C1 segment of cervical spinal cord (tissue), 14 donors: ENCODE measurements at places on chromosomes 11 and 22.
A peak's percentile ranks its signal among the peaks of the same experiment; 100 is the strongest.

DNA sequence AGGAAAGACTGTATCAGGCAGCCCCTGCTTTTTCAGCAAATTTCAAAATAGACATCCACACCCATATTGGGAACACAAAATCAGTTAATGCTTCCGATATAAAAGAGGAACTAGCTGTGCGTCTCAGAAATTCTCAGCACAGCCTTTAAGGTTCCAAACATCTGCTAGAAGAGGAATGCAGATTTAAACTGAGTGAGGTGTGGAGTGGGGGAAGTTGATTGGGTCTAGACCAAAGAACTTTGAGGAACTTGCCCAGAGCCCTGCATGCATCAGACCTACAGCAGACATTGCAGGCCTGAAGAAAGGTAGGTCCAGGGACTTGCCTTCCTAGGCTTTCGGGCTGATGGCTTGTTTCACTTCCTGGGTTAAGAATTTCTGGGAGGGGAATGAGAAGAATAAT is at the start of gene MS4A4A:
TSS of gene MS4A4A (plus strand) at position 255 of the 400 bp plus-strand sequence. CDS start at position 265, 10 bp downstream.
- no peak for DNase-seq

GRCh38 chr11:14065681-14066080 is 103.2 kb downstream of the SPON1 start:
- DNase-seq, result no peak

GRCh38 chr22:33303099-33303498 is 244.9 kb upstream of the SYN3 start:
- DNase-seq, result peak; percentile 8

DNA sequence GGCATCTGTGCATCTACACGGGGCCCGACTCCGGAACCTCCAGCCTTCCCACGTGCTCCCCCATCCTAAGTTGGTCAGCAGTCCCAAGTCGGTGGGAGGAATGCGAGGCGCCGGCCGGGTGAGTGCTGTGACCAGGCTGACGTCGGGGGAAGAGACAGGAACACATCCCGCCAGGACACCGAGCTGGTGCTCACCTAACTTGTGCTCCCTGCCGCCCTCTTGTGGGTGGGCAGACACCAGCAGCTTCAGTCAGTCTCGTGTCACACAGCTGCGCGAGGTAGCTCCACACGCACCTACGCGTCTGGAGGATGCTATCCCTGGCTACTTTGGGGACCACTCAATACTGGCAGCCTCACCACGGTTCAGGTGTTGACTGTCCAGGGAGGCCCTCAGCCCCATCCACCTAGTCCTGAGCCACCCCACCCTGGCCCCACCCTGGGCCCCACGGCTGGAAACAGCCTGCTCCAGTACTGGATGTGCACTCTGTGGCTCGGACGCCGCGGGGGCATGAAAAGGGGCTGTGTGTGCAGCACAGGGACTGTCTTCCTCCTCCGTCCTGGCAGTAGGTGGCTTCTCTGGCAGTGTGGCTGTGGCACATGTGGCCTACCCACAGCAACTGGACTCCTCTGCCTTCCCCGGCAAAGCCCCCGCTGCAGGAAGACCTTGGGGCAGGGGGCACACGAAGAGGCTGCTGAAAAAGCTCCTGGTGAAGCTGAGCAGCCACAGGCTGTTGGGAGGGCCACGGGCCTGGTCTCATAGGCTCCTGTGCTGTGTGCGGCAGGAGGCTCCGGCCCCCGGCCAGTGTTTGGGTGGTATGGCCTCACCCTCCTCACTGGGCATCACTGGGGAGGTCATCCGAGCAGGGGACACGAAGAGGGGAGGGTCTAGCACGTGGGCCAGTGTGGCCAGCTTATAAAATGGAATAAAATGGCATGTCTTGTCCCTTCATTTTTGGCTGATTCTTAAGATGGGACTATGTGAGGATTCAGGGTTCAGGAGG is 11.2 kb upstream of the BID start:
- no peak for DNase-seq

- DNase-seq, result no peak
These were observed 8.7 kb downstream of the CRYBB3 start for GRCh38 chr22:25208328-25208727.

GRCh38 chr11:69848201-69848600 is 29.0 kb upstream of the FGF3 start:
- DNase-seq, result no peak

GRCh38 chr22:48950151-48950915 is 877.3 kb downstream of the BRD1 start:
- no peak for DNase-seq

DNA sequence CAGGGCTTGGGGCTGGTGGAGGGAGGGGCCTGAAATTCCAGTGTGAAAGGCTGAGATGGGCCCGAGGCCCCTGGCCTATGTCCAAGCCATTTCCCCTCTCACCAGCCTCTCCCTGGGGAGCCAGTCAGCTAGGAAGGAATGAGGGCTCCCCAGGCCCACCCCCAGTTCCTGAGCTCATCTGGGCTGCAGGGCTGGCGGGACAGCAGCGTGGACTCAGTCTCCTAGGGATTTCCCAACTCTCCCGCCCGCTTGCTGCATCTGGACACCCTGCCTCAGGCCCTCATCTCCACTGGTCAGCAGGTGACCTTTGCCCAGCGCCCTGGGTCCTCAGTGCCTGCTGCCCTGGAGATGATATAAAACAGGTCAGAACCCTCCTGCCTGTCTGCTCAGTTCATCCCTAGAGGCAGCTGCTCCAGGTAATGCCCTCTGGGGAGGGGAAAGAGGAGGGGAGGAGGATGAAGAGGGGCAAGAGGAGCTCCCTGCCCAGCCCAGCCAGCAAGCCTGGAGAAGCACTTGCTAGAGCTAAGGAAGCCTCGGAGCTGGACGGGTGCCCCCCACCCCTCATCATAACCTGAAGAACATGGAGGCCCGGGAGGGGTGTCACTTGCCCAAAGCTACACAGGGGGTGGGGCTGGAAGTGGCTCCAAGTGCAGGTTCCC is at the start of gene APOC3:
TSS of gene APOC3 (plus strand) at position 383 of the 659 bp plus-strand sequence. CDS start 676 bp downstream, outside the sequence.
- no peak for DNase-seq

GRCh38 chr11:129408865-129409444 is 33.3 kb downstream of the BARX2 start:
- DNase-seq, result no peak

DNA sequence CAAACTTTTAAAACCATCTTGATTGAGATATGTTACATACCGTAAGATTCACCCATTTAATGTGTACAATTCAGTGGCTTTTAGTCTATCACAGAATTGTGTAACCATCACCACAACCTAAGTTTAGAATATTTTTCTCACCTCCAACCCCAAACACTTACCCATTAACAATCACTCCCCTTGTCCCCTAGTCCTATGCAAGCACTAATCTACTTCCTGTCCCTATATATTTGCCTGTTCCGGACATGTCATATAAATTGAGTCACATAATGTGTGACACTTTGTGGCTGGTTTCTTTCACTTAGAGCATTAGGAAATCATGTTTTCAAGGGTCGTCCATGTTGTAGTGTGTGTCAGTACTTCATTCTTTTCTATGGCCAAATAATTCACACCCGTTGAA is 38.8 kb downstream of the RASSF10 start:
- DNase-seq, result no peak

DNA sequence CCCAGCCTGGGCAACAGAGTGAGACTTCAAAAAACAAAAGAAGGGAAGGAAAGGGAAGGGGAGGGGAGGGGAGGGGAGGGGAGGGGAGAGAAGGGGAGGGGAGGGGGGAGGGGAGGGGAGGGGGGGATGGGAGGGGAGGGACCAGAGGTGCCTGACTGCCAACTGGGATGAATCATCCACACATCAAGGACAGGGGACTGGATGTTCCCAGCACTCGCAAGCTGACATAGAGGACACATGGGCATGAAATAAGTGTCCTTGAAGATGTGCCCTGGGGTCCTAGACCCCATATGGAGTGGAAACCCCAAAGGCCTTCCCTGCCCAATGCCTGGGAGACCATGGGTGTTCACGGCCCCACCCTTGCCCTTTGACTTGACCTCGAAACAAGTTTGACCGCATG is 19.8 kb downstream of the TST start:
- DNase-seq, result no peak
